COR-L47 (cell line): ENCODE measurements at places on chromosomes 2 and 18.

DNA sequence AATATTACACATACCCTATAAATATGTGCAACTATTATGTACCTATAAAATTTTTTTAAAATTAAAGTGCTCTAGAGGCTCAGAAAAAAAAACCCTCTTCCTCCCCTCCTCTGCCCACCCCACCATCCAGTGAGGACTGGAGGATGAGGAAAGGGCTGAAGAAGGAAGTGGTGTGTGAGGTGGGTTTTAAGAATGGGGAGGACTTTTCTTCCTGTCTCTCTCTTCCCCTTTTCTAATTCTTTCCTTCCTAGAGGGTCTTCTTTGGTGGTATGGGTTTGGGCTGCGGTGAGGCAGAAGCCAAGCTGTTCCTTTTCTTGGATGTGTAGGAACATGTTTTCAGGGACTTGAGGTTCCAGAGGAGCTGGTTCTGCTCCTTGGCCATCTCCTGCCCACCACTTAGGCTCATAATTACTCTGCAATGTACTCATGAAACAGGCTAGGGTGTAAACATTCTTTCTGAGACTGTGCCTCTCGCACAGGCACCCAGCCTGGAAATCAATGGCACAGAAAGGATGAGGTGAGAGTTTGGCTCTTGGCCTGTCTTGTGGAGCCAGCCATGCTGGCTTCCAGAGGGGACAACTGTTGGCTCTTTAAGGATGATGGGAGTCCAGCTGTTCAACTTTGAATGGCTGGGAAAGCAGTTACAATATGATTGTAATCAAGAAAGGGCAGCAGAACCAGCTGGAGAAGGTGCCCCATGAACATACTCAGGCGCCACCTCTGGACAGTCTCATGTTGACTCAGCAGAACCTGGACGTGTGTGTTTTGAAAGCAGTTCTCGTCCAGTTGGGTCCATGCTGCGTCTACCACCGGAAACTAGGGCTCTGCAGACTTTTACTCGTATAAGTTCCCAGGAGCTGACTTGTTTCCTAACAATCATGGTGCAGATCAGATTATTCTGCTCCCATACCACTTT lies 38.3 kb downstream of the IL1RL2 start:
- DNase-seq = peak; percentile 0

GRCh38 chr2:239548451-239548871 lies 147.6 kb upstream of the HDAC4 start:
- no peak for DNase-seq

GRCh38 chr2:239147376-239147775 lies 253.4 kb downstream of the HDAC4 start:
- no peak for DNase-seq

- DNase-seq = no peak
Measured at GRCh38 chr18:79939096-79939495, 12.4 kb downstream of the SLC66A2 start.

- peak; percentile 50 for DNase-seq
Measured at GRCh38 chr2:181408861-181409260, 48.3 kb upstream of the ITGA4 start.

GRCh38 chr2:26068602-26069298 lies 34.9 kb downstream of the RAB10 start:
- DNase-seq = no peak

GRCh38 chr2:133342286-133343017 lies 225.8 kb downstream of the NCKAP5 start:
- DNase-seq = no peak

DNA sequence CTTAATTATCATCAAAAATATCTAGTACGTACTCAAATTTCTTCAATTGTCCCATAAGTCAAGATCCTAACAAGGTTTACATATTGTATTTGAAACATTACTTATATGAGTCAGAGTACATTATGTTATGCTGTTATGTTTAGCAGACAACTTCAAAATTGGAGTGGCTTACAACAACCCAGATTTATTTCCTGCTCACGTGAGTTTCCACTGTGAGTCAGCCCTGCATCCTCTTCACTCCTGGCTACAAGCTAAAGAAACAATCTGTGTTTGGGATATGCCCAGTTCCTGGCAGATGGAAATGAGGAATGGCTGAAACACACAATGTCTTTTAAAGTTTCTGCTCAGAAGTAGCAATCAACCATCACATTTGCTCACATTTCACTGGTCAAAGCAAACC lies 31.5 kb upstream of the TANC1 start:
- no peak for DNase-seq

DNA sequence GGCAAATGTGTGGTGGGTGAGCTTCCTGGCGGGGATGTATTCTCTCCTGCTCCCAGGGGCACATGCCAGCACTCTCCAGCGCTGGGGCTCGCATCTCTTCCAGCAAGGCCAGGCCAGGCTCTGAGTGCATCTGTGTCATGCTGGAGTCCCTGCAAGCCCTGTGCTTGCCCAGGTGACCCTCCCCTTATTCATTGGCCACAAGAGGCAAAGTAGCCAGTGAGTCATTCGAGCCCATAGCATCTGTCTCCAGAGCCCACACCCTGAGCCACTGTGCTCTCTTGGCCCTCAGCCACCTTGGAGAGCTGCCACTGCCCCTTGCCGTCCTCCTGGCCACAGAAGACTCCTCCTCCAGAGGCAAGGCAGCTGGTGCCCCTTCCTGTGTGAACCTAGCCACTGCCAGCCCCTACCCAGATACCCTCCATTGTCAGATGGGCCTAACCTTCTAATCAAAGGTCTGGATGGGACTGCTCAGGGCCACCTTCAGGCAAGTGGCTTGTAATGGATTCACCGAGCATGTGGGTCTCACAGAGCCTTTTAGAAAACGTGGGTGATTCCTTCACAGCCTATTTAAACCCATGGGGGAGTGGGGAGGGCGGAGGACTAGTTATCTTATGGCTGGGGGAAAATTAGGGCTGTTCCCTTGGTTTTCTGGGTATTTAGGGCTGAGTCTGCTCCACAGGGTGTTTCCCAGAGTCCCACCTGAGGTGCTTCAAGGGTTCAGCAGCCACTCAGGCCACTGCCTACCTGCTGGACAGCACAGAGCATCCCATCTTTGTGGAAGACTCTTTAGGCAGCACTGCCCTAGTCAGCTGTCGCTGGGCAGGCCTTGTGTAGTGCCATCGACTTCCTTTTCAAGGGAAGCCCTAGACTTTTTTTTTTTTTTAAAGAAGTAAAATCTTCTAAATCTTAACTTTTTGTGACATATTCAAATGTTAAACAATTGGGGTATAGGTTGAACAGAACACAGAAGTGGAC lies 137.4 kb downstream of the ACOXL start:
- DNase-seq = peak; percentile 28

- no peak for DNase-seq
Measured at GRCh38 chr18:31491586-31491985, 6.4 kb upstream of the DSG2 start.

DNA sequence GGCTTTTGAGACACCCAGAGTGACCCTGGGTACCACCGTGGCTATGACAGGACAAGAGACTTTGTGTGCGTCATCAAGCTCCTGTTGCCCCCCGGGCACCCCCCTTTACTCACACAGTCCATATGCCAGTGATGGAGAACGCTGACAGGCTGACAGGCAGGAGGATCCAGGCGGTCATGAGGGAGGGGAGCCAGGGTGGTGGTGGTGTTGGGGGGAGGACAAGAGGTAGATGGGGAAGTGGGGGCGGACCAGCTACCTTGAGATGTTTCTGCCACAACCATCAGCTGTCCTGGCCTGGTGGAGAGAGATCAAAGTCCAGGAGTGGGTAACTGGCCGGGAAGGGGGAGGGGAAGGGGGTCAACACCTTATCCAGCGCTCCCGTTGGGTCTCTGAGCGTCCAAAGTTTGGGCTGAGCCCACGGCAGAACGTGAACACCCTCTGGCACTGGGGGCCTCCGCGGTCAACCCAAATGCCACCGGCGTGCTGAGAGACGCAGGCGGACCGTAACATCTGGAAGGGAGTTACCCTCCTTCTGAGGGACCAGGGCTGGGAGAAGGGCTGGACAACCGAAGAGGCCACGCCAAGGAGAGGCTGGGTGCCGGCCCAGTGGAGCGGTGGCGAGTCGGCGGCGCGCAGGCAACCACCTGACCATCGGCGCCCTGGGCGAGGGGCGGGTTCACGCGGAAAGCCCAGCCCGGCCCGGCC lies 575 bp downstream of the TMEM150A start:
- no peak for DNase-seq

GRCh38 chr2:186919296-186919695 lies 70.3 kb upstream of the ZSWIM2 start:
- no peak for DNase-seq
